ENCODE measurements at places on chromosomes 3 and 15.

- no peak for DNase-seq
These were observed 28.0 kb downstream of the TFG start for GRCh38 chr3:100737334-100737733.

DNA sequence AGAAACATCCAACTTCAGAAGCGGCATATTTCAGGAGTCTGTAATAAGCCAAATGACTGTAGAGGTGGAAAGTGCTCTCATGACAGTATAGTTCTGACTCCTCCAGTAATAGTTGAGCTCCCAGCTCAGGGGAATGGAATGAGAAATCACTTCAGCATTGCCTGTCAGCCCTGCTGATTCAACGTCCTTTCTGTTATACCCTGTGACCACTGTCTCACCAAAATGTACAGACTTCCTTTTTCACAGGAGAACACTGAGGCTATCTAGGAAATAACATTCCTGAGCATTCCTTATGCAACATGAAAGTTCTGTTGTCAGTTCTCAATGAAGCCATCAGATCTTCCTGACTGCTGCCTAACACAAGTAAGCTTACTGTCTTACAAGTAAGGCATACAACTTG is 284.5 kb upstream of the MME start:
- peak; percentile 97 for DNase-seq

GRCh38 chr15:96790004-96790403 is 459.5 kb downstream of the NR2F2 start:
- DNase-seq: no peak

GRCh38 chr15:63196842-63197241 is 7.4 kb downstream of the RAB8B start:
- DNase-seq: no peak

GRCh38 chr3:120780977-120781376 is 38.4 kb downstream of the GTF2E1 start:
- peak; percentile 85 for DNase-seq

GRCh38 chr3:46703013-46703520 is 1.9 kb downstream of the TMIE start:
- DNase-seq: no peak

DNA sequence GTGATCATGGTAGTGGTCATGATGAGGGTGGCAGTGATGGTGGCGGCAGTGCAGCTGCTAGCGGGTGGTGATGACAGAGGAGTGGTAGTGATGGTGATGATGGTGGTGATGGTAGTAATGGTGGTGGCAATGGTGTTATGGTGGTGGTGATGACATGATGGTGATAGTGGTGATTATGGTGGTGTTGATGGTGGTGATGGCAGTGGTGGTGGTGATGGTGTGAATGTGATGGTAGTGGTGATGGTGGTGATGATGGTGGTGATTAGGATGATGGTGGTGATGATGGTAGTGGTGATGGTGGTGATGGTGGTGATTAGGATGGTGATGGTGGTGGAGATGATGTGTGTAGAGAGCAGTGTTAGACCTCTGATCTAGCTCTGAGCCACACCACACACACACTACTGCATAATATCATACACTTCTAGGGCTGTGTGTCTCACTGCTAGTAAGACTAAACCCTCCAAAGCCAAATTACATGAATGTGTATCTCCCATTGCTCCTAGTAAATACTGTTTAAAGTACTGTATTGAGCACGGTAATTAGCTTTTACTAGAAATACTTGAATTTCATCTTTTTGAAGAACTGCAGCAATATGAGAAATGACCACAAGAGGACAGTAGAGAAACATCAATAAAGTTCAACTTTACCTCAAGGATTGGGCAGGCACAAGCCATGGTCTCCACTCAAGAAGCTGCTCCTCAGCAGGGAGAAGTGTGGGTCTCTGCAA is 28.8 kb downstream of the TMED3 start:
- DNase-seq: peak; percentile 9

DNA sequence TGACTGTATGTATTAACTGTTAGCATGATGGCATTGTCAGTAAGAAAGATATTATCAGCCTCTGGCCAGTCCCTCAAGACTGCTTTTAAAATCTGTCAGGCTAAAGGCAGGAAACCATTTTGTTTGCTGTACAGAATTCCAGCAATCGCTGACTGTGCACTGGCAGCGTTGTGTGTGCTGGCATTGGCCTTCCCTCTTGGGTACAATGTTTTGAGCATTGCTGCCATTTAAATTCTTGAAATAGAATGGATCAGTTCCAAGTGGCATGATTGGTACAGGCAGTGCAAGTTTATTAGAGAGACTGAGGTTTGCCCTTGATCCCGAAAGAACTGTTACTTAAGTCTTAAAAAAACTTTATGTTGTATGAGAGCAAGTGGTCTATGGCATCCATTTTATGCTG is 788.7 kb downstream of the OTOL1 start:
- no peak for DNase-seq

GRCh38 chr3:172751175-172751704 is 714 bp downstream of the ECT2 start:
- no peak for DNase-seq

DNA sequence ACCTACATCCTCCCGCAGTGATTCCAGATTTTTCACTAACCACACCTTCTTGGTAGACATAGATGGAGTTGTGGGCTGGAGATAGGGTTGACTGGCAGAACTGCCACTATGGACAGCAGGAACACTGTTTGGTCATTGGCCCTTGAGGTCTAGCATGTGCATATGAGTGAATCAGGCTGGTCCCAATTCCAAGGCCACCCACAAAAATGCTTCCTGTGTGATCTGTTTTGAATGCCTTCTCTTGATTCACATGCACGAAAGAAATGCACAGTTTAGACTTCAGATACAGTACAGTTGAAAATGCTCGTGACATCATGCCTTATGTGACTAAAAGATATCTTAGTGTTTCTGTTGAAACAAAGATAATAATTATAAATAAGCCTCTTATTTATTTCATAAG is 285.8 kb upstream of the SEMA6D start:
- DNase-seq: peak; percentile 53

- no peak for DNase-seq
These were observed 45.6 kb downstream of the OIP5 start for GRCh38 chr15:41286665-41287333.

GRCh38 chr3:129888771-129889170 is 4.7 kb downstream of the TMCC1 start:
- peak; percentile 88 for DNase-seq

- peak; percentile 60 for DNase-seq
These were observed 52.5 kb upstream of the ROPN1B start for GRCh38 chr3:125916376-125916978.

DNA sequence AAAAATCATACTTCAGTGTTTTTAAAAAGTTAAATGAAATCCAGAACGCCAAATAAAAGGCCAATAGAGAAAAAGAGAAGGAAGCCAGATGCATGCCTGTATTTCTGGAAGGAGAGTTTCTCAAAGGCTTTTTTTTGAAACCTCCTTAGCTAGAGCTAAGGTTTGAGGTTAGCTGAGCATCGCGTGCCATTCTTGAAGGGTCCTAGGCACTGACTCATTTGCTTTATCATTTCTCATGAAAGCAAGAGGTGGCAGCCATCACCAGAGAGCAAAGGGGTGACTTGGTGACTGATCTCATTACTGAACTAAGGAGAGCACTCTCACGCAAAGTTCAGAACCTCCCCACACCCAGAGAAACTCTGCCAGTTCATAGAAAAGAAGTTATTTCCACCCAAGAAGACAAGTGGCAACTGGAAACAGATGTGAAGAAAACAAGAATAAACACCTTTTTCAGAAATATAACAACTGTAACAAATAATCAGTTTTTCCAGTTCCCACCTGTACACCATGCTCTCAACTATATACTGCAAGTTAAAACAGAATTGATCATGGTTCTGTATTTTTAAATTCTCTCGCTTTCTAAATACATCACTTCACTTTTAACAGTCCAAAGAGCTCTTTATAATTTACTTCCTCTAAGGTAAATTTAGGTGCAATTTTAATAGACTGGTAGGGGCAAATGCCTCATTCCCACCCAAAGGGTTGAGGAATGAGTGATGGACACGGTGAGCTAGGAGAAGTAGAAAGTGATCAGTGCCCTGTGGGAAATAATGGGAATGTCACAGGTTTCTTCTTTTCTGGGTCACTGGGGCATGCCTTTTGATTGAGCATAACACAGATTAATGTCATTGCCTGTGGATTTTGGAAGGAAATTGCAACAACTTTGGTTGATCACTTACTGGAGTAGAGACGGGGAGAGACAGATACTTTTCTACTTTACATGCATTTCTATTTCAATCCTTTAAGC is 24.7 kb downstream of the GPR15 start:
- DNase-seq: no peak

DNA sequence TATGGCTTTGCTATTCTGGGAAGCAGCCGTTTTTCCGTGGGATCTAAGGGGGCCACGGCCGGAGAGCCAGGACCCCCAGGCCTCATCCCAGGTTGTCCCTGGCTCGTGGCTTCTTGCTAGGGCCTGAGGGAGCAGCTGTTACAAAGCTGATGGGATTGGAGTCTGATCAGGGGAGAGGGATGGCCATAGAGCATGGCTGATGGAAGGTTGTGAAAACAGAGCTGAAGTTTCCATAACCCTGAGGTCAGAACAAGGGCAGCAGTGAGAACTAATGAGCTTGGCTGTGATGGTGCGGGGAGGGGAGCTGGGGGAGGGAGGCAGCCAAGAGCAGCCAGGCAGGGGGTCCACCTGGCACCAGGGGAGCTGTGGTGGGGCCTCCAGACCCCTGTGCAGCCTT is 63.0 kb downstream of the LINGO1 start:
- no peak for DNase-seq

- no peak for DNase-seq
These were observed 330.3 kb upstream of the CFAP20DC start for GRCh38 chr3:59380146-59380545.

DNA sequence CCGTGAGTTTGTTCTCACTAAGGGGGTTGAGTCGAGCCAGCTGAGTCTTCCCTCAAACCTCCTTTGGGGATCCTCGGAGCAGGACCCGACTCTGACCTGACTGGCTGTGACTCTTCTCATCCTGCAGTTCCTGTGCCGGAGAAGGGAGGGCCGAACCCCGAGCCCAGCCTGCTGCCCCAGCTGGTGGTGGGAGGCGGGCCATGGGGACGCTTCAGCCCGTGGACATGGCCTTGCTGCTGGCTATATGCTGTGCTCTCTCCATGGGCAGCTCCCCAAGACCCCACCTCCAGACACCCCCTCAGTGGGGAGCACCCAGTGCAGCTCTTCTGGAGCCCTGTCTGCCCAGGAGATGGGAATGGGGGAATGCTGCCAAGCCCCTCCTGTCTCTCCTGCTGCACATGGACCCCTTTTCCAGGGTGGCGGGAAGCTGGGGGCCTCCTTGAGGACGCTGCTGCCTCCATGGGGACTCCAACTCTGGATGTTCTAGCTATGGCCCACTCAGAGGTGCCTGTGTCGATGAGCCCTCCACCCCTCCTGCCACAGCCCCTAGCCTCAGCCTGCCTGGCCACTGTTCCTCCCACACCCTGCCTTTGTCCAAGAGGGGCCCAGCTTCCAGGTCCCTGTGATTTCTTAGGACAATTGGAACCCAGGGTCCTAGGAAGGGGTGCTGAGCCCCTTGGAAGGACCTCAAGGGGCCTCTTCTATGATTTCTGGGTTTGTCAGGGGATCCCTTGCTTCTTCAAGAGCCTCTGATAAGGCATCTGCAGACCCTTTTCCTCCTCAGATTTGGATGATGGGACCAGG is 12.8 kb downstream of the C15orf39 start:
- no peak for DNase-seq

- DNase-seq: no peak
These were observed 262.6 kb downstream of the MECOM start for GRCh38 chr3:169400874-169401273.

DNA sequence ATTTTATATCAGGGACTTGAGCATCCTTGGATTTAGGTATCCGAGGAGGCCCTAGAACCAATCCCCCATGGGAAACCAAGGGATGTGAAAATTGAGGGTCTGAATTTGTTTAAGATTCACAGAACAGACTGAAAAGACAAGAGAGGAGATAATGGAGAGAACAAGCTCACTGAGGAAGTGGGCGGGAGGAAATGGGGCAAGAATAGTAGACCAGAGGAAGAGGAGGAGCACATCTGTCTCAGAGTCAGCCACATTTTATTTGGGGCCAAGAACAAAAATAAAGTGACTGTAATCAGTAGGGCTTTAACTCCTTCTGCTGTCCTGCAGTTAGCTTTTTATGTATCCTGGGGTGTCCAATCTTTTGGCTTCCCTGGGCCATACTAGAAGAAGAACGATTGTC is 63.8 kb downstream of the BLM start:
- no peak for DNase-seq

DNA sequence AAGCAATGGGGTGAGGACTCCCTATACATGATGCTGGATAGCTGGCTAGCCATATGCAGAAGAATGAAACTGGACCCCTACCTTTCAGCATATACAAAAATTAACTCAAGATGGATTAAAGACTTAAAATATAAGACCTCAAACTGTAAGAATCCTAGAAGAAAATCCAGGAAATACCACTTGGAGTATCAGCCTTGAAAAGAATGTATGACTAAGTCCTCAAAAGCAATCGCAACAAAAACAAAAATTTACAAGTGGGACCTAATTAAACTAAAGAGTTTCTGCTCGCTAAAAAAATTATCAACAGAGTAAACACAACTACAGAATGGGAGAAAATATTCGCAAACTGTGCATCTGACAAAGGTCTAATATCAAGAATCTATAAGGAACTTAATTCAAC is 94.3 kb downstream of the XRN1 start:
- no peak for DNase-seq

GRCh38 chr3:107796791-107797190 is 274.0 kb downstream of the BBX start:
- DNase-seq: peak; percentile 19

GRCh38 chr15:33068511-33068990 is 126.0 kb downstream of the FMN1 start:
- DNase-seq: no peak

DNA sequence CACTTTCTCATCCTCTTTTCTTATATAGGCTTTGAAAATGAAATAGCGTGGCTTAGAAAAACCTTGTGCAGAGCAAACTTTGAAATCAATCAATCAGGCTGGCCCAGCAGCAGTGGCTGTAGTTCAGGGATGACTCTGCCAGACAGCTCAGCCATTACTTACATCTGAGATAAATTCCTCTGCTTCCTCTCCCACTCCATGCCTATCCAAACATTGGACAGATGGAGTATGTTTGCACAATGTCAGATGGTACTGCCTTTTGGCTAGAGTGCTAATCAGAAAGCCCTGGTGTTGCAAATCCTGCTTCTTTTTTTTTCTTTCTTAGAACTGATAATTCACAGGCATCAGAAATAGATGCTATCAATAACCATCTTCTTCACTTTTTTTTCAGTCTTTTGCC is 1065.1 kb downstream of the AGBL1 start:
- DNase-seq: peak; percentile 36

- no peak for DNase-seq
These were observed at the start of gene DNAJA4 for GRCh38 chr15:78264304-78265136. Gene DNAJA4, plus strand, starts transcription at chr15:78264562. Its CDS starts 202 bp downstream, at chr15:78264764.

GRCh38 chr15:57146506-57147201 is 228.2 kb downstream of the TCF12 start:
- DNase-seq: no peak

- DNase-seq: no peak
These were observed 15.6 kb downstream of the EOGT start for GRCh38 chr3:68997887-68998286.

- DNase-seq: no peak
These were observed 67.6 kb downstream of the GOLIM4 start for GRCh38 chr3:168028086-168028485.

- DNase-seq: no peak
These were observed 1054.1 kb upstream of the GBE1 start for GRCh38 chr3:82815417-82816058.

- peak; percentile 29 for DNase-seq
These were observed 90.6 kb downstream of the TNFAIP8L3 start for GRCh38 chr15:51004103-51004551.

Data from HS-5 (cell line).